Stimulated activated CD4-positive, alpha-beta T cell treated with anti-CD3 and anti-CD28 coated beads, Interleukin-4, amount 100 ng/mL, for 48 hours (primary cell): ENCODE measurements at places on chromosomes 5 and 9.

DNA sequence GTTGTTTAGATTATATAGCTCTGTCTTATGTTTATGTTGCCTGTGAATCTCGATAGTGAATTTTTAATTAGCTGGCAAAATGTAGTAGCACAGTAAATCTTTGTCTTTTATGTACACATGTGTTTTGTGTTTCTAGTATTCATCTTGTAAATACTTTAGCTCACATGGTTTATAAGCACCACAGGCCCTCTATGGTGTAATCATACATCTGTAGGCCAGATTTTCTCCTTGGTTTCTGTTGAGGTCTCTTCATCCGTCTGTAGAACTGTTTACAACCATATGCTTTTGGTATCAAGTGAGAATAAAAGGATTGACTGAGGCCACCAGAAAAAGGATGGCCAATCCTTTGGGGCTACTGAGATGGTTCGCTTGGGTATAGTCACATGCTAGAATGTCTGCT is 45.0 kb downstream of the PRR16 start:
- DNase-seq: no peak

GRCh38 chr5:116595498-116595897 is 20.9 kb upstream of the SEMA6A start:
- DNase-seq: no peak

DNA sequence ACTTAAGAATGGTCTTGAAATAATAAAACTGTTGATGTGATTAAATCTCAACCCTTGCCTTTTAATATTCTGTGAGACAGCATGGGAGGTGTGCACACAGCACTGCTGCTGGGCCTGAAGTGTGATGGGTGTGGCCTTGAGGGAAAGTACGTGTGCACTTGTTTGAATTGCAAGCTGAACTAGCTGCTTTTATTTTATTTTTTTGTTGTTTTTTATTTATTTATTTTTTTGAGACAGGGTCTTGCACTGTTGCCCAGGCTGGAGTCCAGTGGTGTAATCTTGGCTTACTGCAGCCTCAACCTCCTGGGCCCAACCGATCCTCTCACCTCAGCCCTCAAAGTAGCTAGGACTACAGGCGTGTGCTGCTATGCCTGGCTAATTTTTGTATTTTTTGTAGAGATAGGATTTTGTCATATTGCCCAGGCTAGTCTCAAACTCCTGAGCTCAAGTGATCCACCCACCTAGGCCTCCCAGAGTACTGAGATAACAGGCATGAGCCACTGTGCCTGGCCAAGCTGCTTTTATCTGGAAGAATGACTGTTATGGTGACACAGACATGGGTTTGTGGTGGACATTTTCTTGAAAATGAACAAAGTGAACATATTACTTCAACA is 58.9 kb downstream of the GPR107 start:
- DNase-seq: no peak

DNA sequence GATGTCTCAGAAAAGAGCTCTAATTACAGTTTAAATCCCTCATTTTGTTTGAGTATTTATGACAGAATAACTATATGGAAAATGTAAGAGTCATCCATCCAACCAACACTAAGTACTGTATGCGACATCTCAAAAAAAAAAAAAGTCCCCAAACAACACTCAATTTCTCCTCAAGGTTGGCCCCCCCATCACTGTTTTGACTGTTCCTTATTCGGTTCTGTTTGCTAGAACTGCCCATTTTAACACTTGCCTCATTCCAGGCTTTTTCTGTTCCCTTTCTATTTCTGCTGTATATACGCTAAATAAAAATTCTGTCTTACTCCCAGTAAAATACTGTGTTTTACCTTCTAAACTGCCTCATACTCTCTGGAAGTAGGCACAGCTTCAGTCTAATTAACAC is 25.2 kb downstream of the GLDC start:
- no peak for DNase-seq

- DNase-seq: no peak
Observed at GRCh38 chr9:25562101-25562500, 116.1 kb downstream of the TUSC1 start.

DNA sequence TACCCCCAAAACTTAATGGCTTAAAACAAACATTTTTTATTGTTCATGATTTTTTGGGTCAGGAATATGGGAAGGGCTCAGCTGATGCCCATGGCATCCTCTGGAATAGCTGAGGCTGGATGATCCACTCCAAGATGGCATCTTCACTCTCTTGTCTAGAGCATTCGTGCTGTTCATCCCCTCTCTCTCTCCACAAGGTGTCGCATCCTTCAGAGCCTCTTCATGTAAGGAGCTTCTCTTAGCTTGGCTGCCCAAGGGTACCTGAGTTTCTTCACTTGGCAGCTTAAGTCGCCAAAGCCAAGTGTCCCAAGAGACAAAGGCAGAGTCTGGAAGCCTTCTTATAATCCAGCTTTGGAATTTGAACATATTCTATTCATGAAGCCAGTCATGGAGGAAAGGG is 294.7 kb downstream of the CHSY3 start:
- DNase-seq: no peak

GRCh38 chr9:118362123-118362522 is 657.9 kb downstream of the TLR4 start:
- no peak for DNase-seq

DNA sequence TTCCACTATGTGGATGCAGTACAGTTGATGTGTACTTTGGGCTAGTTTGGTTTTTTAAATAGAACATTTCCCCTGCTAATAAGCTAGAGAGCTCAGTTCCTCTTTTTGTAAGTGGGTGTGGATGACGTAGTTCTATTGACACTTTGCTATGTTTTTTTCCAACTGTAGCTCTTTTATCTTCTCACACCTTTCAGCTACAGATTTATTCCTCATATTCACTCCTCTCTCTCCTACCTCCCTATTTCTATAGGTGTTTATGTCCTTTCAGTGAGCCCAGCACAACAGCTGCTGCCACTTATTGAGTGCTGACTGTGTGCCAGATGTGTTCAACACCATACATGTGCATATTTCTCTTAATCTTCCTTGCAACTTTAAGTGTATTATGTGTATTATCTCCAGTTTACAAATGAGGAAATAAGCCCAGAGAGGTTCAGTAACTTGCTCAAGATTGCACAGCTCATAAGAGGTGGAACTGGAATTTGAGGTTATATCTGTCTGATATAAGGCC is 215.7 kb downstream of the SEMA6A start:
- no peak for DNase-seq

DNA sequence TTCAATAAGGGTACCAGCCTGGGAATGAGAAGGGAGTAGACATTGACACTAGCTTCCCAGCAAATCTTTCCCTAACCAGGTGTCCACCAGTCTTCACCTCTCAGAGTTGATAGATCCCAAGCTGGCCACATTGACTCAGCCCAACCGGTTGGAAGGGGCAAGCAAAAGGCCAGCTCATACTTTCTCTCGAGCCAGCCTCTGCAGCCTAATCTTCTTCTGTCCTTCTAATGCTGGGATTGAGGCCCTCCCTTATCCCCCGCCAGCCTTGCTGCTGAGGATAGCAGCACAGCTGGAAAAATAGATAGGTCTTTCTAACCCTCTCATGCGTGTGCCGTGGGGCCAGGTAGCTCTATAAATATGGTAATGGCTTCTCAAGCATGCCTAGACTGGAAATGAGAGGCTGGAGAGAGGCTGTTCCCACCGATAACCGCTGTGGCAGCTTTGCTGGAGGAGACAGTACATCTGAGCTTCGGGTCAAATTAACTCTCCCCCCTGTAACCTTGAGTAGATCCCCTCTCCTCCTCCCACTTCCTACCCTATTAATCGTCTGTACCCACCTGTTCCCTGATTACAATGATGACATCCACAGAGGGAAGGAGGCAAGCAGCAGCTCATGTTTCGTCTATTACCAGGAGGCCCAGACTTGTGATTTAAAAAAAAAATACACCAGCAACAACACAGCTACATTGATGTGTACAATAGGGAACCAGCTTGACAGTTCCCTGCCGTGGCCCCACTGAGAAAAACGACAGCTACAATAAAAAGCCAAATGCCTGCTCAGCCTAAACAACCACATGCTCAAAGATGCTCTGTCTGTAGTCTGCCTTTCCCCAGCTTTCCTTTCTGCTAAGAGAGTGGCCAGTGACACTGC is 219.9 kb upstream of the BRINP1 start:
- no peak for DNase-seq

- DNase-seq: no peak
Observed at GRCh38 chr9:125161284-125161918, 18.1 kb upstream of the SCAI start.

- no peak for DNase-seq
Observed at GRCh38 chr5:77355080-77355479, 137.0 kb downstream of the WDR41 start.

DNA sequence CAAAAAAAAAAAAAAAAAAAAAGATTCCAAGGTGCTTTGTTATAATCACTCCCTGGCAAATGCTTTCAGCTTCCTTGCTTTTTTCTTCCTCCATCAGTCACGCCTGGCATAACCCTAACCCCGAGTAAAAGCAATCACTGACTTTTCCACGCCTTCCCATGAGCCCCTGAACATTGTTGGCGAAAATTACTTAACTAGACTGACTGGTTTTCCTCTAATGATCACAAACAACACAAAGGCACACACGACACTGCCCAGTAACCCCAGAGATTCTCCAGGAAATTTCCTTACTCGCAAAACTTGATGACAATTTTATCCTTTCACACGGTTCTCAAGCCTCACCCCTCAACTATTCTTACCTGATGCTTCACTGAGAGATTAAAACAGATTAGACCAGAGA is 11.4 kb upstream of the PTGR1 start:
- DNase-seq: no peak

DNA sequence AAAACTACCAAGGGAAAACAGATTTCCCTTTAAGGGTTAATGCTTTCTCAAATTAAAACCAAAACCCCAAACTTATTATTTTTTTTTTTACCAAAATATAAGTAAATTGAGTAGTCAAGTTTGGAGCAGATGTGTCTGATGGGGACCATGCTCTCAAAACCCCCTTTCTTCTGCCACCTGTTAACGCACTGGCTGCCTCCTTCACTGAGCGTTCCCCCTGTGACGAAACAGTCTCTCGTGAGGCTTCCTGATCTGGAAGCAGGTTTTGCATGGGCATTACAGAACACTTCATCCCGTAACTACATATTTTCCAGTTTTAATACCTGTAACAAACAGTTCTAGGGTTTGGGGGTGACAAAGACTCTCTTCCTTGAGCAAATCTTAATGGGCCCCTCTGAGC is 59.4 kb downstream of the ANKH start:
- no peak for DNase-seq

- DNase-seq: no peak
Observed at GRCh38 chr5:103569313-103570060, 6.9 kb upstream of the NUDT12 start.

GRCh38 chr5:32496104-32496503 is 51.6 kb upstream of the ZFR start:
- DNase-seq: no peak

DNA sequence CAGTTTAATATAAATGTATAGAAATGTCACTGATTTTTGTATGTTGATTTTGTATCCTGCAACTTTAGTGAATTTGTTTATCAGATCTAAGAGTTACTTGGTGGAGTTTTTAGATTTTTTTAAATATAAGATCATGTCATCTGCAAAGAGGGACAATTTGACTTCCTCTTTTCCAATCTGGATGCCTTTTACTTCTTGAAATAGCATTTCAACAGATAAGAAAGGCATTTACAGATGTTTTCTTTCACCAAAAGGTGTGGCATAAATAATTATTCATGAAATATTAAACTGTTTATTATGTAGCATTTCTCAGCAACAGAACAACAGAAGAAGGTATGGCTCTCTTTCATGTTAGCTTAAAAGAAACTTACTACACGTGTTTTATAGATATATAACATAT is 34.9 kb upstream of the NIPBL start:
- no peak for DNase-seq

DNA sequence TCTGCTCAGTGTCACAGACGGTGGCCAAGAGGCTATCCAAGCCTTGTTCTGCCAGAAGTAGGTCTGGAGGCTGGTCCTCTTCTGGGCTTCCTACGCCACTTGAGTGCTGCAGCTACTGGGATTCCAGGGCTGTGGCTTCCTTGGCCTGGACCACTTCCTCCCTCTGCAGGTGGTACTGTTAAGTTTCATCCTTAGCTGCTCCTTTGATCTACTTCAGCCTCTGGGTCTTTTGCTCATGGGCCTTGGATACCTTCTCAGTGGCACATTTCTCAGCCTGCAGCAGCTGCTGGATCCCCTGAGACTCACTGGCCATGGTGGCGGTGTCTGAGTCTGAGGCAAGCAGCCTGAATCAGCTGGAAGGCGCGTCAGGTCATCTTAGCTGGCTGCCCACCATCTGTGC is 10.3 kb downstream of the CNOT8 start:
- DNase-seq: no peak

DNA sequence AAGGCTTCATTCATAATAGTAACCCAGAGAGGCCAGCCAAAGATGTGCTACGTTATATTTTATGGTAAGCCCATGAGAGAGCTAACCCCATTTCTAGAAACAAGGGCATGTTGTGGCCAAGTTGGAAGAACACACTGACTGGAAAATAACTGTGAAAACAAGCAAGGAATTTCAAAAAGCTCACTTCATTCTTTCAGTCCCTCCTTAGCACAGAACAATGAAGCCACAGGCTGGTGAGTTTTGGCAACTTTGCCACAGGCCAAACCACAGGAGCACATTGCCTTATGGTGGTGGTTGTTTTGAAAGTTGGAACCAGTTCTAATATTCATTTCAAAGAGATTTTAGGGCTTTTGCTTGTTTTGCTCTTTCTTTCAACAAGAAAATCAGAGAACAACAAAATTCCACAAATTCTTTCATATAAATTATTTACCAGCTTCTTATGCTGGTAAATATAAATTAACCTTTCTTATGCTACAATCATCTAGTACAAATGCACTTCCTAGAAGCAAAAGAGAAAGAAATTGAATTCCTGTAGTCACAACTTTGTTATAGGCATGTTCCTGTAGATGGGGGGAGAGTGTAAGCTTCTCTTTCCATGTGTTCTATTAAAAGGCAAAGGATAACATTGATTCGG is 225.4 kb upstream of the RFX3 start:
- no peak for DNase-seq

GRCh38 chr9:35318741-35319140 is 156.9 kb downstream of the UNC13B start:
- no peak for DNase-seq

GRCh38 chr9:133004999-133005760 is 25.6 kb upstream of the GTF3C5 start:
- no peak for DNase-seq

DNA sequence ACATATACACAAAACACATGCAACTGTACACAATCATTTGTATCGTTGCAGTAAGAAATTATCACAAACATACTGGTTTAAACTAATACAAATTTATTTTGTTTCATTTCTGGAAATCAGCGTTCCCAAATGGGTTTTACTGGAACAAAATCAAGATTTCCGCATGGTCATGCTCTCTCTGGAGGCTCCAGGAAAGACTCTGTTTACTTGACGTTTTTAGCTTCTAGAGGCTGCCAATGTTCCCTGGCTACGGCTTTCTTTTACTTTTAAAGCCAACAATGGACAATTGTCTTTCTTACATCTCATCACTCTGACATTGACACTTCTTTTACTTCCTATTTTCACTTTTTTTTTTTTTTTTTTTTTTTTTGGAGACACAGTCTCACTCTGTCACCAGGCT is 793.1 kb downstream of the CDH9 start:
- DNase-seq: no peak

DNA sequence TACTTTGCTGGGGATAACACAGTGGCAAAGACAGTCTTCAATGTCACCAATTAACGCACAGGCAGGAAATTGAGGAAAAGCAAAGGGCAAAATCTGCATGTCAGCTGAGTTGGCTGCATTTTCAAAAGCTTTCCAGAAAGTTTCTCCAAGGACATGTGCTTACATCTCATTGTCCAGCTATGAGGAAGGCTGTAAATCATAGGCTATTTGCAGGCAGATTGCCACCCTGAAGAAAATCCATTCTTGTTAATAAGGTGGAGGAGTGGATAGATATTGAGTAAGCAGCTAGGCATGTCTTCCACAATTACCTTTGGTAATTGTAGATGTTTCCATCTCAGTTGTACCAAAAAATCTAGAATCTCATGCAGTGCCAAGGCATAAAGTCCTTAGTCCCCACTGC is 278.0 kb upstream of the NUDT12 start:
- no peak for DNase-seq
